NCI-H446 (cell line): ENCODE measurements at places on chromosomes 2 and 18.

DNA sequence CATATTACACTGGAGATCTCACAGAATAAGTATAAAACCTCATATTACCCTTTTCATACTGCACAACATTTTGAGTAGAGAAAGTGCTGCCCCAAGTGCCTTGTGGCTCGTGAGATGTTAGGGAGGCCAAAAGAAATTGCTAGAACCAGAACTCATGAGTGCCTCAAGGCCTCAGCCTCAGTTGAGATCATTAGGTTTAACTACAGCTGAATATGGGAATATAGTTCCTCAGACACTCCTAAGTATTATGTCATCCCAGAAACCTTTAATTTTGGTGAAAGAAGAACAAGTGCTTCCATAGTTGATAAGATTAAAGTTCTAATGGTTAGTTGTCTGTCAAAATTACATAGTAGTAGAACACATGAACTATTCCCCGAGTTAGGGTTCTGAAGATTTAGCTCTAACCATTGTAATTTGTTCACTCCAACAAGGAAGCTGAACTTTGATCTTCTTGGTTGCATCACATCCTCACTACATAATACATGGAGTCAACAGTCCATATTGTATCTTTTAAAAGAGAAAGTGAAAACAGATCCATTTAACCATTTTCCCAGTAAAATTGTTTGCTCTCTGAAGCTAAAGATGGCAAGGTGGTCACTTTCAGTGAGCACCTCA lies 9.6 kb upstream of the AQP4 start:
- no peak for DNase-seq

GRCh38 chr2:160077912-160078810 lies 15.7 kb upstream of the PLA2R1 start:
- DNase-seq, result no peak

DNA sequence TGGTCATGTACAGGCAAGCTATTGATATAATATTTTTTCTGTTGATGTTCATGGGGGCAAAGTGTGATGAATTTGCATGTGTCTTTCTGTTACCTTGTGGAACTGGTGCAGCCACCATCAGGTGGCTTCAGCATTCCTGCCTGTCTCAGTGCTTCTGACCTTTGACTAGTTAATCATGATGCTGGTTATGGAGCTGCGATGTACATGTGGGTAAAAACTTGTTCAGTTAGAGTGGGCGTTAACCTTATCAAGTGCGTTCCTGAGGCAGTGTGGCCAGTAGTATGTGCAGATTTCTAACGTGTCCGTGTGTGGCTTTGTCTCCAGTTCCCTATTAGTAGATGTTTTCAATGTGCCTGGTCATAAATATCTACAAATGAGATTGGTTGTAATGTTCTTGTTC lies 127.4 kb upstream of the ZSWIM2 start:
- DNase-seq, result no peak

- DNase-seq, result no peak
These were observed 137.5 kb downstream of the LYPD6B start for GRCh38 chr2:149175956-149176355.

DNA sequence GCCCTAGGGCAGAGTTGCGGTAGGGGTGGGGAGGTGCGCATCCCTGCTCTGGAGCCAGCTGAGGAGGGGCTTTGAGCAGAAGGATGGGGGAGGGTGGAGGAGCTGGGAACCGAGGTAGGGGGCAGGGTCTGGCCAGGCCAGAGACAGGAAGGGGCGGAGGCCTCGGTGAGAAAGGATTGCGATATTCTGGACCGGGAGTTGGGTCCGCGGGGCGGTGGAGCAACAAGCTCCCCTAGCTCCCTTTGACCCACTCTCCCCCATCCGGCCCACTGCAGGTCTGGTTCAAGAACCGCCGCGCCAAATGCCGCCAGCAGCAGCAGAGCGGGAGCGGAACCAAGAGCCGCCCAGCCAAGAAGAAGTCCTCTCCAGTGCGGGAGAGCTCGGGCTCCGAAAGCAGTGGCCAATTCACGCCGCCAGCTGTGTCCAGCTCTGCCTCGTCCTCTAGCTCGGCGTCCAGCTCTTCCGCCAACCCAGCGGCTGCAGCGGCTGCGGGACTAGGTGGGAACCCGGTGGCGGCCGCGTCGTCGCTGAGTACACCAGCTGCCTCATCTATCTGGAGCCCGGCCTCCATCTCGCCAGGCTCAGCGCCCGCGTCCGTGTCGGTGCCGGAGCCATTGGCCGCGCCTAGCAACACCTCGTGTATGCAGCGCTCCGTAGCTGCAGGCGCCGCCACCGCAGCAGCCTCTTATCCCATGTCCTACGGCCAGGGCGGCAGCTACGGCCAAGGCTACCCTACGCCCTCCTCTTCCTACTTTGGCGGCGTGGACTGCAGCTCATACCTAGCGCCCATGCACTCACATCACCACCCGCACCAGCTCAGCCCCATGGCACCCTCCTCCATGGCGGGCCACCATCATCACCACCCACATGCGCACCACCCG lies 4.8 kb downstream of the OTX1 start:
- DNase-seq, result no peak

DNA sequence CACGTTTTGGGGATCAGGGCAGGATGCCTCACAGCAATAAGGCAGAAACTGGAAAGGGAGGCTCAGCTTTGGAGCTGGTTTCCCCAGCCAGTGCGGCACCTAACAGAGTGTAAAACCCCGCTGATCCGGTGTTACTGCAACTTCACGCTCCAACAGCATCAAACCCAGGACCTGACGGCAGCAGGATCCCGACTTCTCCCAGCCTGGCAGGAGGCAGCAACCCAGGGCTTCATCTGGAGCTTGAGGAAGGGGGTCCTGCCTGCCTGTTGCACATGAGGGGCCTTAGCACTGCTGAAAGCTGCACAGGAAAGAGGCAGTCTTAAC lies 209.8 kb downstream of the MGAT5 start:
- DNase-seq, result no peak

DNA sequence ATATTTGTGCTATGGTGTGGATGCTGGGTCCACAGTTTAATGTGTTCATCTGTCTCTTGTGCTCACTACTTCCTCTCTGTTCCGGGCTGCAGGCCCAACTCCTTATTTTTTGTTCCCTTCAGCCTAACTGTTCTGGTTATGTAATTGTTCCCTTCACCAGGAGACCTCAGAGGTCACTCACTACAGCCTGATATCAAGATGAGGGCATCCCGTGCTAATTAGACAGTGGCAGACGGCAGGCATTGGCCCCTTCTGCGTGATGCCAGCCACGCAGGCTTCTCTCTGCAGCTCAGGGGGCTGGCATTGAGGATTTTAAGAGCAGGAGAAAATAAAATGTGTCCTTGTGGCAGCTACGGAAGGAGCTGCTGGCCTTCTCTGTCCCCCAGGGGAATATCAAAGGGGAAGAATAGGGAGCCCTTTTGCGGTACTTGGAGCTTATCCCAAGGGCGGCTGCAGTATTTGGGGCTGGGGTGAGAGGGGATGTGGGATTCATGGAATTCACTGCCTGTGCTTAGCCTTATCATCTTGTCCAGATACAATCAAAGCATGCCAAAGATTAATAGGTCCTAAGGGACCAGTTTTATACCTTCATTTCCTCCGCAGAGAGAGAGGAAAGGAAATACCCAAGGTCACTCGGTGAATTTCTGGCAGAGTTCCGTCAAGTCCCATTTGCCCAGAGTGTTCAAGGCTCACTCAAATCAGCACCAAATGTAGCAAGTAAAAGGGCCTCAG lies 53.3 kb upstream of the TRIB2 start:
- DNase-seq, result no peak

DNA sequence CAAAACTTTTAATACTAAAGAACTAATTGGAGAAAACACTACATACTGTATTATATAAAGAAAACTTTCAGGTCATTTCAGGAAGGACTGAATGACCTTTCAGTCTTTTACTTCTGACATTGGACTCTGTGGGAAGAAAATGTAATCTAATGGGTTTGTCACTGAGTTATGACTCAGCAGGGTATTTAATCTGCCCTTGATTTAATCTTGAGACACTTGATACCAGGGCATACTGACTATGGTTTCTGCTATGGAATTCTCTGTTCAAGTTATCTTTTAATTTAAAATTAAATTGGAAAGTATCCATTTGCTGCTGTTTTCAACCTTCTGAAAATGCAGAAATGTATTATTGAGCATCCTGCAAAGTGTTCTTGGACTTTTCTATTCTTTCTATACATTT lies 354.2 kb upstream of the GALNT5 start:
- no peak for DNase-seq
